Osteocyte (in vitro differentiated cells): ENCODE measurements at places on chromosomes 6 and 20. TPM values are rescaled to one million over a fixed set of nuclear protein-coding genes. Genes with fewer than 3 reads are reported as not detected.
A peak's percentile ranks its signal among the peaks of the same experiment; 100 is the strongest.

GRCh38 chr6:158285656-158286021 lies 26.6 kb upstream of the TULP4 start:
- peaks cover 35% of the 10 kb centered on the region for H3K4me1 ChIP-seq
- DNase-seq, result no peak
- no peaks in the 10 kb centered on the region for H3K27me3 ChIP-seq
- H3K27ac ChIP-seq, result peak overlapping the region; percentile 35

GRCh38 chr6:99369533-99369932 lies 20.1 kb upstream of the FAXC start:
- H3K36me3 ChIP-seq, result no peaks in the 10 kb centered on the region
- no peak overlapping the region for H3K27ac ChIP-seq
- H3K4me3 ChIP-seq, result no peak overlapping the region
- H3K4me1 ChIP-seq, result peaks cover 9% of the 10 kb centered on the region

GRCh38 chr20:38831049-38831691 lies 25.7 kb downstream of the PPP1R16B start:
- peaks cover 22% of the 10 kb centered on the region for H3K27me3 ChIP-seq
- no peak overlapping the region for H3K4me3 ChIP-seq
- no peaks in the 10 kb centered on the region for H3K4me1 ChIP-seq
- H3K27ac ChIP-seq, result no peak overlapping the region

DNA sequence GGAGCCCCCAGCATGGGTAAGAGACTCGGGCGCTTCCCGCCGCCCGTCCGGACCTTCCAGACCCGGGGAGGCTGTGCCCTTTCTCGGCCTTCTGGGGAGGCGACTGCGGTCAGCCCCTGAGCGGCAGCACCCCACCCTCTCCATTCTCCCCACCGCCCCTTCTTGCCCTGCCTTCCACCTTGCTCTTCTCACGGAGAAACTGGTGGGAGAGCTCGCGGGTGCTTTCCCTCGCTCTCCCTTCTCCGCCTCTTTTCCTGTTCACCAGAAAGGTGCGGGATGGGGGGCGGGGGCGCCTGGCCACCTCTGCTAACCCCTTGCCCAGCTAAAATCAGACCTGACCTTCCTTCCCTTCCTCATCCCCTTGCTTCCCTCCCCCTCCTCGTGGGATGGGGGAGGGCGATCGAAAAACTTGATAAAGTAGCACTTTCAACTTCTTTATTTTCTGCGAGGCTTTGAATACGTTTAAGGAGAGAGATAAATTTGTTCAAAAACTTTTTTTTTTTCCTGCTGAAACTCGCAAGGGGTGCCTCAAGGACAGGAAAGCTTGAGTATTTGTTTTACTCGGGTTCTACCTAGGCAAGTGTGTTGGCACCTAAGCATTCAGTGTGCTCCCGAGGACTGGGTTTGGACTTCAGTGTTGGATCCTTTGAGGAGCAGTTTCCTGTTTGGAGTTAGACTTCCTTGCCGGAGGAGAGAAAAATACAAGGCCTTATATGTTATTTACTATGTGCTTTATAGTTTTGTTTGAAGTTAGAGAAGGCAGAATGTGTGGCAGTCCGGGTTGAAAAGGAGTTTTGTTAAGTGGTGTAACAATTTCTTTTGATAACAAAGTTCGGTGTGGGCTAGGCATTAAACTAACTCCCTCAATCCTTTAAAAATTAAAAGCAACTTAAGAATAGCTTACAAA lies 897 bp downstream of the CD2AP start:
- H3K27ac ChIP-seq, result peak overlapping the region; percentile 93
- DNase-seq, result no peak
- H3K36me3 ChIP-seq, result no peaks in the 10 kb centered on the region
- no peaks in the 10 kb centered on the region for H3K27me3 ChIP-seq
- peak overlapping the region; percentile 96 for H3K4me3 ChIP-seq
- peaks cover 38% of the 10 kb centered on the region for H3K4me1 ChIP-seq

DNA sequence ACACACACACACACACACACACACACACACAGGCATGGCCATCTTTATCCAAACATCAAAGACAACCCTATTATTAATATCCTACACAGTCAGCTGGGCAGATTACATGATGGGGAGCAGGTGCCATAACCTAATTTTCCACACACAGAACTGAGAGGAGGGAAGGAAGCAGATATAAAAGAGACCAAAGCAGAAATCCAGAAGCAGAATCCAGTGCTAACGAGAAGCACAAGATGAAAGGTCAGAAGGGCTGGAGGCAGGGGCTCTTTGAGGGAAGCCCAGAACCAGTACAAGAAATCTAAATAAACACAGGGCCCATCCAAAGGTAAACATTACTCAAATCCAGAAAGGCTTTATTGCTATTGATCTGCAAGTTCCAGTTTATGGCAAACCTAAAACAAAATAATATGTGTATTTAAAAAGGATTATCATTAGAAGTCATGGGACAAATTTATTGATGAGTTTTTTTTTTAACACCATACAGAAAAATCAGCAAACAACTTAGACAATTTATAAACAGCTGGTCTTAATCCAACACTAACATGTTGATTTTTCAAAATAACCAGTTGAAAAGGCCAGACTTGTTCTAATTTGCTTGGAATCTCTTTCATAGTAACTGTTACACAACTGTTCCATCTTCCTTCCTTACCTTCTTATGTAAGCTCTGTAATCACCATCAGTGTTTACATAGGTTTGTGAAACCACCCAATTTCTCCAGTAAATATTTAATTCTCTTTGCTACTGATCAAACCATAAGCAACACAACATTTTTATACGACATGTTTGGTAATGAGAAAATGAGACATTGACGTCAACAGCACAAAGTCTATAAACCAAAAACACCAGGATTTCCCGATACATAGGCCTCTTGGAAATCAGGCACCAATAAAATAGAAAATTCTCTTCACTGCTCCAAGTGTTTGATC lies 34.2 kb downstream of the SLC23A2 start:
- H3K27ac ChIP-seq, result no peak overlapping the region
- H3K4me3 ChIP-seq, result no peak overlapping the region
- no peak for DNase-seq
- H3K36me3 ChIP-seq, result peaks cover 21% of the 10 kb centered on the region
- no peaks in the 10 kb centered on the region for H3K27me3 ChIP-seq
- H3K4me1 ChIP-seq, result no peaks in the 10 kb centered on the region

GRCh38 chr6:18536591-18537055 lies 149.5 kb downstream of the RNF144B start:
- H3K36me3 ChIP-seq, result no peaks in the 10 kb centered on the region
- H3K27ac ChIP-seq, result no peak overlapping the region
- no peak for DNase-seq
- no peak overlapping the region for H3K4me3 ChIP-seq
- no peaks in the 10 kb centered on the region for H3K4me1 ChIP-seq

DNA sequence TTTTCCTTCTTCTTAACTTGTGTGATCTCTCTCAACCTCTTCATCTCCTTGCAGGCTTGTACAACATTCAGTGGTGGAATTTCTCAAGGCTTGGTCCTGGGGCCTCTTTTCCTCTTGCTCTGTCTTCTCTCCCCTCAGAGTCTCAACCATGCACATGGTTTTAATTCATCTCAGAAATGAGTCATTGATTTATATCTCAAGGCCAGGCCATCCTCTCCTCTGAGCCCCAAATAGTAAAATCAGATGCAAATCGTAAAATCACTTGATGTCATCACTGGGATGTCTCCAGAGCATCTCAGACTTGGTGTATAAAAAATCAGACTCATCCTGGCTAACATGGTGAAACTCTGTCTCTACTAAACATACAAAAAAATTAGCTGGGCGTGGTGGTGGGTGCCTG lies 85.0 kb downstream of the FNDC1 start:
- no peaks in the 10 kb centered on the region for H3K36me3 ChIP-seq
- H3K4me1 ChIP-seq, result no peaks in the 10 kb centered on the region
- H3K4me3 ChIP-seq, result no peak overlapping the region
- DNase-seq, result no peak
- no peaks in the 10 kb centered on the region for H3K27me3 ChIP-seq

DNA sequence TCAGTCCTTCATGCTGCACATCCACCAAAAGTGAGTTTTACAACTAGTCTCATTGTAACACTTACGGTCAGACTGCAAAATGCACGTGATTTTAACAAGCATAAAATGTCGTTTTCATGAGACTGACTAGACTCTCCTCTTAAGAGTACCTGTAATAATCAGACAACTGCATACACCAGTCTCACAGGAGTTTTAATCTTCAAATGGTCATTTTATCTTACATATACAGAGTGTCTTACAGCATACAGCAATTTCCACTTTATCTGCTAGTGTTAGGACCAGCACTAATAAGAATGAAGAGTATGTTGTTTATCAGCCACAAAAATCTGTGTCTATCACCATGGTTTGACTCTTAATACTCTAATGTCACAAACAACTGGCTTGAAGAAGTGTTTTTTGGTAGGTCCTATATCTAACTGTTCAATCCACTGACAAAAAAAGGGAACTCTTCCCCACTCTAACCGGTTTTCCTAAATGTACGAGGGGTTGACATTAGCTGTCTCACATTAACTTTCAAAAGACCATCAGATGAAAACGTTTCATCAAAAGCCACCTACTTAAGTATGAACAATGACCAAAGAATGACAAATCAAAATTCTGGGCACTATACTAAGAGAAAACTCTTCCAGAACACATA lies 1.5 kb upstream of the ASF1A start:
- no peaks in the 10 kb centered on the region for H3K27me3 ChIP-seq
- peak overlapping the region; percentile 99 for H3K27ac ChIP-seq
- H3K4me3 ChIP-seq, result peak overlapping the region; percentile 89

- H3K36me3 ChIP-seq, result no peaks in the 10 kb centered on the region
- no peak overlapping the region for H3K4me3 ChIP-seq
- H3K27me3 ChIP-seq, result no peaks in the 10 kb centered on the region
- no peak overlapping the region for H3K27ac ChIP-seq
- H3K4me1 ChIP-seq, result no peaks in the 10 kb centered on the region
Observed at GRCh38 chr6:13278991-13279390, 49.3 kb downstream of the TBC1D7 start.

DNA sequence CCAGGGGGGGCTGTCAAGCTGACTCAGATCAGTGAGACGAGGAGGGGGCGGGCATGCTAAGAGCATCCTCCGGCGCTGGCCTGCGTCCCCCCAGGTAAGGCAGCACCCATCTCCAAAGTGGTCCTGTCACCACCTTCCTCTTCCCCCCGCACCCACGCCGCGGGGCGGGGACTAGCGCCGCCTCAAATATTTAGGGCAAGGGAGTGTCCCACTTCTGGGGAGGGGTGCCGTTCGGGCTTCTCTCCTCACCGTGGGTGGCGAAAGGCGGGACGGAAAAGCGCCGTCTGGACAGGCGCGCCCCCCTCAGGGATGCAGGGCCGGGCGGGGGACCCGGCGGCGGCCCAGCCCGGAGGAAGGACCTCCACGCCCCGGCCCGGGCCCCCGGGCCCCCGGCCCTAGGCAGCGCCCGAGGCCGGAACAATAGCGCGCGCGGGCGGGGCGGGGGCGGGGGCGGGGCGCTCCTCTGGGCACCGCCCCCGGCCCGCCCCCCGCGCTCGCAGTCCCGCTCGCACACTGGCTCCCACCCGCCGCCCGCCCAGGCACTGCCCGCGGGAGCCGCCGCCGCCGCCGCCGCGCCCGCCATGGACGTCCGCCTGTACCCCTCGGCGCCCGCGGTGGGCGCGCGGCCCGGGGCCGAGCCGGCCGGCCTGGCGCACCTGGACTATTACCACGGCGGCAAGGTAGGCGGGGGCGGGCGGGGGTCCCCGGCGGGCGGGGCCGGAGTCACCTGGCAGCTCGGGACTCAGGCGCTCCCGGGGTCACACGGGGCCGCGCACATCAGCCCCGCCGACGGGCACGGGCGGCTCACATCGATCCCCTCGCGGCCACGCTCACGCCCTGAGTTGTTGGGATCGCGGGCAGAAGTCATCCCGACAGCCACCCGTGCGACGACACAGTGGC lies at the start of gene TOX2:
TSS of gene TOX2 (plus strand) at position 542 of the 900 bp plus-strand sequence. CDS start at position 582, 40 bp downstream.
- H3K27ac ChIP-seq, result no peak within 1 kb of the TSS
- no peaks in the 10 kb centered on the region for H3K36me3 ChIP-seq
- peaks cover 12% of the 10 kb centered on the region for H3K4me1 ChIP-seq
- H3K4me3 ChIP-seq, result peak within 1 kb of the TSS; percentile 67

GRCh38 chr20:19120569-19120968 lies 91.9 kb upstream of the SLC24A3 start:
- no peak overlapping the region for H3K4me3 ChIP-seq
- no peaks in the 10 kb centered on the region for H3K36me3 ChIP-seq
- no peaks in the 10 kb centered on the region for H3K4me1 ChIP-seq
- H3K27me3 ChIP-seq, result no peaks in the 10 kb centered on the region
- DNase-seq, result no peak

The FITM2 gene
- 8.9 and 10.0 TPM in 2 replicates for total RNA-seq

- H3K27ac ChIP-seq, result no peak overlapping the region
- peaks cover 5% of the 10 kb centered on the region for H3K36me3 ChIP-seq
- H3K27me3 ChIP-seq, result no peaks in the 10 kb centered on the region
- H3K4me1 ChIP-seq, result peaks cover 9% of the 10 kb centered on the region
- no peak for DNase-seq
Observed at GRCh38 chr20:64074184-64074789, 5.0 kb downstream of the RGS19 start.

The EBF4 gene
- total RNA-seq, result 9.8 and 12.8 TPM in 2 replicates

- no peak overlapping the region for H3K4me3 ChIP-seq
- DNase-seq, result no peak
- H3K27me3 ChIP-seq, result no peaks in the 10 kb centered on the region
- peaks cover 14% of the 10 kb centered on the region for H3K36me3 ChIP-seq
- no peak overlapping the region for H3K27ac ChIP-seq
Observed at GRCh38 chr6:73614802-73615201, 39.0 kb downstream of the SLC17A5 start.

GRCh38 chr6:118319894-118320649 lies 228.0 kb upstream of the PLN start:
- peaks cover 25% of the 10 kb centered on the region for H3K4me1 ChIP-seq
- no peak overlapping the region for H3K4me3 ChIP-seq
- H3K36me3 ChIP-seq, result no peaks in the 10 kb centered on the region
- no peak for DNase-seq
- H3K27ac ChIP-seq, result no peak overlapping the region
- peaks cover 8% of the 10 kb centered on the region for H3K27me3 ChIP-seq

The FRMD1 gene
- 0.05 and 0.34 TPM in 2 replicates for total RNA-seq

GRCh38 chr6:148193063-148193680 lies 149.5 kb upstream of the SASH1 start:
- no peak overlapping the region for H3K4me3 ChIP-seq
- no peaks in the 10 kb centered on the region for H3K36me3 ChIP-seq
- H3K27ac ChIP-seq, result no peak overlapping the region
- no peaks in the 10 kb centered on the region for H3K27me3 ChIP-seq

GRCh38 chr6:48199499-48199898 lies 88.5 kb upstream of the PTCHD4 start:
- H3K36me3 ChIP-seq, result peaks cover 8% of the 10 kb centered on the region
- H3K4me1 ChIP-seq, result peaks cover 13% of the 10 kb centered on the region
- DNase-seq, result no peak
- no peaks in the 10 kb centered on the region for H3K27me3 ChIP-seq
- H3K27ac ChIP-seq, result no peak overlapping the region

GRCh38 chr6:150156460-150156859 lies 13.6 kb downstream of the PPP1R14C start:
- no peak overlapping the region for H3K4me3 ChIP-seq
- no peaks in the 10 kb centered on the region for H3K4me1 ChIP-seq
- no peak for DNase-seq
- H3K36me3 ChIP-seq, result no peaks in the 10 kb centered on the region
- H3K27ac ChIP-seq, result no peak overlapping the region

GRCh38 chr6:159056899-159057298 lies 12.1 kb upstream of the TAGAP start:
- H3K36me3 ChIP-seq, result no peaks in the 10 kb centered on the region
- DNase-seq, result no peak
- no peaks in the 10 kb centered on the region for H3K4me1 ChIP-seq
- peaks cover 33% of the 10 kb centered on the region for H3K27me3 ChIP-seq
- H3K27ac ChIP-seq, result no peak overlapping the region
- H3K4me3 ChIP-seq, result no peak overlapping the region

- peaks cover 28% of the 10 kb centered on the region for H3K27me3 ChIP-seq
- H3K27ac ChIP-seq, result no peak overlapping the region
- DNase-seq, result no peak
- H3K36me3 ChIP-seq, result no peaks in the 10 kb centered on the region
- no peaks in the 10 kb centered on the region for H3K4me1 ChIP-seq
Observed at GRCh38 chr6:79134699-79135474, 56.8 kb upstream of the PHIP start.
